ENCODE measurements at places on chromosomes 3 and 15.

DNA sequence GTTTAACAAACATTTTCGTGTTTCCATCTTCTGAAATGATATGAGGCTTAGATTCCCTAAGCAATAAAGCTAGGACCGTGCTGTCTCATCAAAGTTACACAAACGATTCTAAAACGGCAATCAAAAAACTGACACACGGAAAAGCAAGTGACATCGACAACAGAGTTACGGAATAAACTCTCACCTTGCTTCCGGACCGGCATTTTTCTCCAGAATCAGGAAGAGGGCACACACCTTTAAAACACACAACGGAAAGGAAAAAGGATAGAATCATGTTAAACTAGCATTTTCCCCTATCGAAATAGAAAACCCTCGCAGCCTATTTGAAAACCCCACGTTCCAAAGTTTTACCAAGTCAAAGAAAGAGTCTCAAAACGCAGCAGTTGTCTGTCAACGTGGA lies 1.4 kb downstream of the DLG1 start:
- DNase-seq = no peak

- DNase-seq = no peak
These were observed 424.3 kb upstream of the TPRG1 start for GRCh38 chr3:188747489-188747888.

DNA sequence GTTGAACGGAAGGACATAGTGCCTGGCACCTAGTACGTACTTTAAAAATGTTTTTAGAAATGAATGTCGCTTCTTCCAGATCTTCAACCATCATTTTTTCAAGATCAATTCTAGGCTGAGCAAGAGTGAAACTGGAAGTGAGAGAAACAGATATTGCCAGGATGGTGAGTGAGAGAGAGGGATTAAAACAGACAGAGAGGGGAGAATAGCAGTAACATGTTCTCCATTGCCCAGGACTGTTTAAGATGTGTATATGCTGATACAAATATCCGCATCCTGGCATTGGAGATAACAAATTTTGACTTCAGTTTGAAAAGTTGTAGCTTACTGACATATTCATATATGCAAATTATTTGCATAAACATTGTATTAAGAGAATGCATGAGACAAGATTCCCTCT lies 1156.1 kb downstream of the TBL1XR1 start:
- no peak for DNase-seq

DNA sequence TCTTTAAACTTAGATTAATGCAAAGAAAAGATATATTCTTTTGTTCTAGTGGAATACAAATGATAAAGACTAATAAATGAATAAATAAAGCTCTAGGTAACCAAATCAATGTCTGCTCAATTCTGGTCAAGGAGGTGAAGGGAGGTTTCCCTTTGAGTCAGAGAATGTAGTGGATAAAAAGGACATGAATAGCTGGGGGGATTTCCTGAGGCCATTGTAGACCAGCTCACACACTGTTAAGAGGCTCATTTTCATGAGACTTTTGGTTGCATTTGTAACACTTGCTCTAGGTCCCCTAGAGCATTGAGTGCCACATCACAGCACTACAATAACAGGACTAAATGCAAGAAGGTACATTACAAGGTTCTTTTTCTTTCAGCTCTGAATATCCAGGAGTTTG lies 170.7 kb downstream of the TIGIT start:
- DNase-seq = no peak

GRCh38 chr15:66131831-66132230 lies 121.7 kb downstream of the MEGF11 start:
- peak; percentile 31 for DNase-seq

- no peak for DNase-seq
These were observed 315.1 kb upstream of the TLE3 start for GRCh38 chr15:70412794-70413193.

GRCh38 chr15:85318048-85318731 lies 62.2 kb upstream of the AKAP13 start:
- no peak for DNase-seq

- no peak for DNase-seq
These were observed 525 bp upstream of the FSTL1 start for GRCh38 chr3:120451272-120451761.

DNA sequence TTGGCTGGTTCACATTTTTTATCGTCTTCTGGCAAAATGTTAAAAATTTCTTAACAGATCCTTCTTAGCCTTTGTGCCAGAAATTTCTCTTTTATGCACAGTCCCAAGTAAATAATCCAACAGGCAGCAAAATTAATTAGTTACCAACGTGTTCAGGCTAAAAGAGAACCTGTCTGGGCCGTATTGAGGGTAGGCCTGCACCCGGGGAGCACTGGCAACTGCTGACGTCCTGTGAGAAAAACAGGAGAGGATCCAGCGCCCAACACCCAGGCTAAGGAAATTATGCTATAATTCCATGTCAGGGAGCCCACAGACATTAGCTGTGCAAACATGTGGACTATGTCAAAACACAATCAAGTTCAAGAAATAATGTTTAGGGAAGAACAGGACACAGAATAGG lies 30.7 kb upstream of the CSTA start:
- DNase-seq = no peak

- DNase-seq = no peak
These were observed 222.9 kb upstream of the TBC1D5 start for GRCh38 chr3:17965331-17965730.

GRCh38 chr15:63870487-63871209 lies 36.9 kb upstream of the HERC1 start:
- DNase-seq = no peak

DNA sequence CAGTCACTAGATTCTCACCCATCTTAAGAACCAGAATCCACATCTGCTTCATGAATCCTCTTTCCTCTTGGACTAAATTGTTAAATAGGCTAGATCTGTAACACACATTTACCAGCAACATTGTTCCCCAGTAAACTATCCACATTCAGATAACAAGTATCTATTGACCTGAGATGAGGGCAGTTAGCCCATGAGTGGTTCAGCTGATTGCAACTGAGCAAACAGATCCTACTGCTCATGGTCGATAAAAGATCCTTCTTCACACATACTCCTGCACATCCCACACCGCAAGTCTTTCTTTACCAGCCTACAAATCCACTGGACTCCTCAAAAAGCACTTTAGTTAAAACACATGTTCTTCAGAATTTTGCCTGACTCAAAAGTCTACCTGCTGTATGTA lies 59.2 kb downstream of the UACA start:
- DNase-seq = peak; percentile 54

GRCh38 chr3:169662132-169662842 lies 1.2 kb downstream of the MECOM start:
- DNase-seq = peak; percentile 12

GRCh38 chr3:150073513-150073912 lies 102.8 kb upstream of the PFN2 start:
- no peak for DNase-seq

GRCh38 chr15:99504071-99504822 lies 61.5 kb upstream of the MEF2A start:
- DNase-seq = no peak

DNA sequence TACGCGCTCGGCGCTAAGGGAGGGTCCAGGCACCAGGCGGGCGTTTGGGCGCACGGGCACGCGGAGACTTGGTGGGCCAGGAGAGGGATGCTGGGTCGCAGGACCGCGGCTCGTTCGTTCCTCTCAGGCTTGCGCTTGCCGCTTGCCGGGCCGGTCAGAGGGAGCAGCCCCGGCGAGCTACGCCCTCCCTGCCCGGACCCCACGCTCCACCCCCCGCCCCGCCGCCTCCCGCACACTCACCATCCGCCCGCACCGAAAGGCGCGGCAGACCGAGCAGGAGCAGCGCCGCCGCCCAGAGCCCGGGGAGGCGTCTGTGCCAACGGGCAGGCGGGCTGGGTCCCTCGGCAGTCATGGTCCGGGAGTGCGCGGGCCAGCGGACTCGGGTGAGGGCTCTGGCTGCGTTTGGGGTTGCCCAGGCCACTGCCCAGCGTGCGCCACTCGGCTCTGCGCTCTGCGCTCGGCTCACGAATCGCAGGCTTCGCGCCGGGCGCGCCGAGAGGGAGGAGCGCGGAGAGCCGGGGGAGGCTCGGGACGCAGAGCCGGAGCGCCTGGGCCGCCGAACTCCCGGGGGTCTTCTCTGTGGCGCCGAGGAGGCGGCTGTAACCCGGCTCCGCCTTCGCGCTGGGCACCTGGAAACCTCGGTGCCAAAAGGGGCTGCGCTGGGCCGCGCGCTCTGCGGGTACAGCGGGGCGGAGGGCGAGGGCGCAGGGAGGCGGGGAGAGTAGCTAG lies at the start of gene SUSD5:
Gene SUSD5, minus strand, starts transcription at position 365 of the 729 bp plus-strand sequence. Its CDS starts 13 bp downstream, at position 352.
- no peak for DNase-seq

DNA sequence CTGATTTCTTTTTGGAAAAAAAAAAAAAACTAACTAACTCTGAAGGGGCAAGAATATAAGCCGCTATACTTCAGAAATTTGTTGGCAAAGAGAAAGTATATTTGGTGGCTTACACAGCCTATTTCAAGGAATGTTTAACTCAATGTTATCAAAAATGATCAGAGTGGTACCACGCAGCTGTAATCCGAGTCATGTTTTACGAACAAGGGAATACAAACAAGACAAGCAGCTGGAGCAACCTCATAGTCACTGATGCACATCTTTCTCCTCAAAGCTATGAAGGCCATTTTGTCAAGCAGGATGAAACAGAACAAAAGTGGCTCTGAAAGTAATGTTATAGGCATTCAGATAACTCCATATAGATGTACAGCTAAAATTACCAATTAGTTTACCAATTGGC lies 81.2 kb downstream of the SCAPER start:
- peak; percentile 50 for DNase-seq

DNA sequence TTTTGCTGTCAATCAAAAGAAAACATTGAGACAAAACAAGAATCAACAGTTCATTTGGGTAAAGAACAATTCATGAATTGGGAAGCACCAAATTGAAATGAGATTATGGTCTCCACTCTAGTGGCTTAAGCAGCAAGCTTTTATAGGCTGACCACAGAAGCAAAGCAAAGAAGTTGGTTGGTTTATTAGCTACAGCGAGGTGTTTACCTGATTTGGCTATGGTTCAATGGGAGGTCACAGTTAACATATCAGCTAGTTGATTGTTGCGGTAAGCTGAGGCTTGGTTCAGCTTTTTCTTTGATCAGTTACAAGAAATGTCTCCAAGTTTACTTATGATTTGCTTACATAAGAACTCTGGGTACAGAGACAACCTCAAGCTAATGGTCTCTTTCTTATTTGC lies 640.5 kb upstream of the GOLIM4 start:
- DNase-seq = no peak

DNA sequence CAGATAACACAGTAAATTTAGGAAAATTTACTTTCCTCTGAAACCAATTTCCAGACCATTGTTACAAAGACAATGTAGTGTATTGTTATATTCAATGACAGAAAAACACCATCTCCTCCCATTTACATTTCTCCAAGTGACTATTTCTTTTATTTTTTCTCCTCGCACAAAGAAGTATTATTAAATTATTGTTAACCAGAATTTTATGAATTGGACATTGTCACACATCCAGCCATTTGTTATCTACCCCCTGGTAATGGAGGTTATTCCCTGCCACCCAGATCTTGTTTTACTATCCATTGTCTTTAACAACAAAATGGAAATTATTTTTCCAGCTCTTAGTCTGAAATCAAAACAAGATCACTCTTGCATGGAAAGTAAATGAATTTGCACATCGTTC lies 511.3 kb downstream of the FGF12 start:
- DNase-seq = no peak

DNA sequence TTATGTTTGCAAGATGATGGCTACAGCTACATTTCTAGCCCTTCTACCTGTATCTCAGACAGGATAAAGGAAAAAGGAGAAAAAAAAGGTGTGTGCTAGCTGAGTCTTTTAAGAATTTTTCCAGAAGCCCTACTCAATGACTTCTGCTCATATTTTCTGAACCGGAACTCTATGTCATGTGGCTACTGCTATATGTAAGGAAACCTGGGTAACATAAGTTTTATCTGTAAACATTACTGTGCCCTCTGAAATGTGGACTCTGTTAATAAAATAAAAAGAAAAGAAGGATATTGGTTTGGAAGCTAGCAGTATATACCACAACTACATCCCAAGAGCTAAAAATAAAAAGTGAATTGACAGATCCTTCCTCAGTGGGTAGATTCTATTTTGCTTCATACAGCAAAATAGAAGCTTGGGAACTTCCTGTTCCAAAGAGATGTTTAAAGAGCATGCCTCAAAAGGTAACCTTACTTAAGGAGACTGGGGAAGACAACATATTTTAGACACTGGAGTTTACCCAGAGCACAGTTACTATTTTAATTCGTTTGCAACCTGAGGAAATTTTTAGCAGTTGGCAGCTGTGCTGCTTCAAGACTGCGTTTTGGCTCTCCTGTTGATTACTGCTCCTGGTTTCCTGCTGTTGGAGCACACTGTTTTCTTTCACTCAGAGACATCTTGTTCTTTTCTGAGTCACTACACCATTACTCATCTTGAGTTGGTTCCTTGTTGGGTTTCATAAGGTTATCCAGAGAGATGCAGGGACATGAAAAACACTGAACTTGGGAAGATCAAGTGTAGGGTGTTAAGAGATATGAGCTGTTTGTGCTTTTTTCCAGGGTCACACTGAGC lies 280.7 kb downstream of the NFKBIZ start:
- no peak for DNase-seq

GRCh38 chr3:183129243-183129642 lies 29.9 kb upstream of the MCCC1 start:
- no peak for DNase-seq

DNA sequence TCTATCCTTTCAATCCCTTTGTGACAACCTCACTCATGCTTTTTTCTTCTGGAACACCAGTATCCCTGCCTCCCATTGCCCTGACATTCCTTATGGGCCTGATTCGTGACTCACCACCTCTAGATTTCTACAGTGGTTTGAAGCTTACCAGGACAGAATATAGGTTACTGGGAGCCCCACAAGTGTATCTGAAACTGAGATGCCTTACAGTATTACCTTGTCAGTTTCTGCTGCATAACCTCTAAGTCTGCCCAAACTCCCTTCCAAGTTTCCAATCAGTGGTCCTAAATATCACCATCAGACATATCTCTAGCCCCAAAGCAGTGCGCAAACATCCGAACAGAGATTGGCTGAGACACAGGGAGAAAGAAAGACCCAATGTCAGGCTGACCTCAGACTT lies 5.6 kb downstream of the CPB1 start:
- DNase-seq = no peak
